ENCODE measurements at places on chromosomes 3 and 15.

DNA sequence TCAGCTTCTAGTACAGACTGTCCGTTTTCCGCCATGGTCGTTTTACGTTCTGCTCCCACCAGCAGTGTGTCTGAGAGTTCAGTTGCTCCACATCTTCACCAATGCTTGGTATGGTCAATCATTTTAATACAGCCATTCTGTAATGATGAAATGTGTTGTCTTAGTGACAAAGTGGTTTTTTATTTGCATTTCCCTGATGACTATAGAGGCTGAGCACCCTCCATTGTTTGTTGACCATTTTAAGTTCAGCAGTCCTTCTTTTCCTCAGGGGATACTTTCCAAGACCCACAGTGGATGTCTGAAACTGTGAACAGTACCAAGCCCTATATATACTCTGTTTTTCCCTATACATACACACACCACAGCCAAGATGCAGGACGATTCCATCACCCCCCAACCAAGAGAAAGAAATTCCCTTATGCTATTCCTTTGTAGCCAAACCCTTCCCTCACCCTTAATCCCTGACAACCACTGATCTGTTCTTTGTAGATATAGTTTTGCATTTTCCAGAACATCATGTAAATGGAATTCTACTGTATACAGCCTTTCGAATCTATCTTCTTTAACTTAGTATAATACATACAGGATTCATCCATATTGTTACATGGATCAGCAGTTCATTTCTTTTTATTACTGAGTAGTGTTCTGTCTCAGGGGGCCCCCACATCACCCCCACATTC lies 55.9 kb downstream of the C3orf20 start:
- no peak for DNase-seq

- DNase-seq: no peak
Observed at GRCh38 chr15:25931851-25932250, 68.7 kb upstream of the ATP10A start.

- no peak for DNase-seq
Observed at GRCh38 chr3:82157952-82158351, 396.5 kb upstream of the GBE1 start.

DNA sequence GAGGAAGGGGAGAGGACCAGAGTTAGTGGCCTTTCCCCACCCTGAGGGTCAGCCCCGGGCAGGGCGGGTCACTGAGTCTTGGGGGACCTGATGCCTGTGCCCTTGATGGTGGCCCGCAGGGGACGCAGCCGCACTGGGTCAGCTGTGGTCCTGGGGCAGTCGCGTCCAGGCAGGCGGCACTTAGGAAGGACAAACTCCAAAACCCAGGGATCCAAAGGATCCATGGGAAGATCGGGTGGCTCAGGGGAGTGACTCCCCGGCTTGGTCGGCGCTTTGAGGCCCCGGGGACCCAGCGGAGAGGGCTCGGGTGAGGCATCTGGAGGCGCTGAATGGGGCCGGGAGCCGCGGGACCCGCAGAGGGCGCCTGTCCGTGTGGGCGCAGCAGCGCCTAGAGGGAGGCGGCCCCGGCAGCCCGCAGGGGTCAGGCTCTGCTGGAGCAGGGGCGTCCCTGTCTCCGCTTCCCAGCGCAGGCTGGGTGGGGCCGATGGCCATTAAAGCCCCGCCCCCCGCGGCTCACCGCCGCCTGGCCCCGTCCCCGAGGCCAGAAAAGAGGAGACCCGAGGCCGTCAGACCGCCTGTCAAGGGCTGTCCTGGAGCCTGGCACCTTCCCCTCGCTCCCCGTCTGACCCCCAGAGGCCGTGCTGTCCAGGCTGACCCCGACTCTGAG lies 17.5 kb downstream of the CIDEC start:
- DNase-seq: no peak

GRCh38 chr15:96147267-96147666 lies 183.2 kb upstream of the NR2F2 start:
- no peak for DNase-seq

- no peak for DNase-seq
Observed at GRCh38 chr3:166123576-166123975, 286.4 kb upstream of the BCHE start.

GRCh38 chr3:127457094-127457475 lies 133.4 kb downstream of the TPRA1 start:
- no peak for DNase-seq

GRCh38 chr3:169513672-169514071 lies 149.8 kb downstream of the MECOM start:
- DNase-seq: no peak

DNA sequence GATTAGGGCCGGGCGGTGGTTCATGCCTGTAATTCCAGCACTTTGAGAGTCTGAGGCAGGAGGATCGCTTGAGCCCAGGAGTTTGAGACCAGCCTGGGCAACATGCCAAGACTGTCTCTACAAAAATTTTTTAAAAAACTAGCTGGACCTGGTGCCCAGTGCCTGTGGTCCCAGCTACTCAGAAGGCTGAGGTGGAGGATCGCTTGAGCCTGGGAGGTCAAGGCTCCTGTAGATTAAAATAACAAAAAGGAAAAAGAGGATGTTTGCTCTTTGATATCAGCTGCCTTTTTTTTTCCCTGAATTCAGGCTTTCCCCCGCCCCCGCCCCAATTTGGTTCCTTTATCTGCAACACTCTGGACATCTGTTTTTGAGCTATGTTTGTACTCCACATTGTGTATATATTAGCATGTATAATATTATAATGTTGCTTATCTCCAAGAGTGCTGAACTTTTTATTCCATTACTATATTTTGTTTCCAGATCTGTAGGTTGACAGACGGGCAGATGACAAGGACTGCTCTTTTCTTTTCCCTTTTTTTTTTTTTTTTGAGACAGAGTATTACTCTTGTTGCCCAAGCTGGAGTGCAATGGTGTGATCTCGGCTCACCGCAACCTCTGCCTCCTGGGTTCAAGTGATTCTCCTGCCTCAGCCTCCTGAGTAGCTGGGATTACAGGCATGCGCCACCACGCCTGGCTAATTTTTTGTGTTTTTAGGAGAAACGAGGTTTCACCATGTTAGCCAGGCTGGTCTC lies 4.6 kb downstream of the SNAP23 start:
- DNase-seq: no peak

DNA sequence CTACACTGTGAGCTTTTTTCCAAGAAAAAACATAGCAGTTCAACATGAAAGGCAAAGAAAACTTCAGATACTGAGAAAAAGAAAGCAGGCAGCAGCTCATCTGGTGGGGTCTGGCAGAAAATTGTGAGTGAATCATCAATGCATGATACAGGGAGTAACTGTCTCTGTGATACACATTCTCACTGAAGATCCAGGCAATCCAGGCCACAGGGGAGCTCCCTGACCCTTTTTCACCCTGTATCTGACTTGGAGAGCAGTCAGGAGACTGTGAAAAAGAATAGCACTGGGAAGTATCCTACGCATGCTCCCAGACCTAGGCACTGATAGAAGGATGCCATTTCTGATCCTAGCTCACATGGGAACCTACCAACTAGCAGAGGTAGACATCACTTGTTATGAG lies 269.8 kb downstream of the MBNL1 start:
- DNase-seq: no peak

- no peak for DNase-seq
Observed at GRCh38 chr3:51434746-51435327, 43.8 kb downstream of the RBM15B start.

DNA sequence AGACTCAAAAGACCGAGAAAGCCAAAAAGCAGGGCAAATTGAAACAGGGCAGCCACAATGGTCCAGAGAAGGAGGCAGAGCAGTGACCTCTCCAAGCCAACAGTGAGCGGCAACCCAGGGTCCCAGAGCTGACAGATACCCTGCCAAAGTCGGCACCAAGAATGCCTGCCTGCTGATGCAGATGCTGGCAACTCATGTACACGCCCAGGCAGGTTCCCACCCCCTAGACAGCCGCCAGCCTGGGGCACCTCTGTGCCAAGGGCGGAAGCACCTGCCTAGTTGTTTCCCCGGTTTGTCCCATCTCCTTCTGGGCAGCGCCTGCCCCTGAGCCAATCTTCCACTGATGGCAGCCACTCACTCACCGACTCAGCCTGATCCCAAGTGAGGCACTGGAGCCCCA lies 22.1 kb downstream of the KLHL25 start:
- no peak for DNase-seq

DNA sequence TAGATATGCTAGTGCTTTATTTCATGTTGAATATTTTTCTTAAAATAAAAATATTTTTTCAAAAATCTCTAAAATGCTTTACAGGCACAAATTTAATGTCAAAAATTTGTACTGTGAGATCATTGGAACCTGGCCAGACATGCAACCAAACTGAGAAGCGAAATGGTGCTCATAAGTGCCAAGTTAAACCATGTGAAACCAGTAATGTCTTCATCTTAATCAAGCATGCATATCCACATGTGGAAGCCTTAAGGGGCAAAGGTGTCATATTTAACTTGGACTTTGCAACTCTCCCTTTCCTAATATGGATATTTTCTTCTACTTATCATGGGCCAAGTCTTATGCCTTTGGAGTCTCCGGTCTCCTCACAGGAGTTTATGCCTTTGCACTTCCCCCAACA lies 208.9 kb upstream of the COL8A1 start:
- no peak for DNase-seq

DNA sequence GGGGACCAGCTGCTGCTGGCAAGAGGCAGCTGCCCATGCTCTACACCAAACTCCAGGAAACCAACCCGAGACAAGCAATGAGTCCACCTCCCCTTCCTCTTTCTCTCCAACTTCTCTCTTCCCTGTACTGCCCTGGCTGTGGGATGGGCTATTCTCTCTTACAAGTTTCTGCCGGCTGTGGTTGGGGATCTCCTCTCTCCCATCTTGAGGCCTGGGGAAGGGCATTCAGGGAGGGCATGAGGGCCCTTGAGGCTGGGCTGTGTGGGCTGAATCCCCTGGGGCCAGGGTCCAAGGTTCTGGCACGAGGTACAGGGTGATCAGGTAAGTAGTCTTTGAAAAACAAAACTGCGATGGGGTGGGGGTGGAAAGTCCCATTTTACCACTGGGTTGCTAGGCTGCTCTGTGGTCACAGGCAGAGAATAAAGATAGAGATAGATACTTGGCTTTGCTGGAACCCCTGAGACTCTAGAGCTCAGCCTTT lies 32.3 kb upstream of the CTSH start:
- no peak for DNase-seq

- no peak for DNase-seq
Observed at GRCh38 chr3:37768107-37768809, 93.4 kb upstream of the CTDSPL start.
